ENCODE measurements at places on chromosomes 11 and 22.
A peak's percentile ranks its signal among the peaks of the same experiment; 100 is the strongest.

GRCh38 chr11:23991165-23991539, 505.7 kb upstream of the LUZP2 start:
- DNase-seq = no peak

GRCh38 chr11:118033443-118033842, 43.4 kb upstream of the TMPRSS4 start:
- DNase-seq = no peak

GRCh38 chr11:110883256-110883655, 171.0 kb upstream of the ARHGAP20 start:
- DNase-seq = no peak

DNA sequence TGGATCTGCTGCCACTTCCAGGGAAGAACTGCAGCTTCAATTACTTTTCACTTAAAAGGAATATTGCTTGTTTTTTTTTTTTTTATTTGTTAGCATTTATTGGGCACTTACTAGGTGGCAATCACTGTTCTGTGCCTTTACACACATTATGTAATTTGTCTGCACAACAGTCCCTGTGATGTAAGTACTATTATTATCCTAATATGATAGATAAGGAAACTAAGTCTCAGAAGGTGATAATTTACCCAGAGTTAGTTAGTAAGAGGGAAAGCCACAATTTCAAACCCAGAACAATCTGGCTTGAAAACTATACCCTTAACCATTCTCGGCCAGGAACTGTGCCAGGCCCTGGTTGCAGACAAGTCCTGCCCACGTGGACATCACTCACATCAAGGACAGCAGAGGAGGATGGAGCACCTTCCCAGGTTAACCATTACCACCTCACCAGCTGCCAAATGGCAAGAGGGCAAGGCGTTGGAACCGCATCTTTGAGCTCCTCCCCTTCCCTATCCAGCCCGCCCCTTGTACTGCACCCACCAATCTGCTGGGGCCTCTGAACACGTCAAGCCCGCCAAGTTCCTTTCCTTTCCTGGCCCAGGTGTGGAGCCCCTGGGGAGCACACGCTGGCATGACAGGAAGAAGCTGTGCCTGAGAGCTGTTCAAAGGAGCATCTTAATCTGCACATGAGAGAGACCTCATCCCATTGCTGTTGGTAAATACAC, 78.4 kb downstream of the NAV2 start:
- no peak for DNase-seq

DNA sequence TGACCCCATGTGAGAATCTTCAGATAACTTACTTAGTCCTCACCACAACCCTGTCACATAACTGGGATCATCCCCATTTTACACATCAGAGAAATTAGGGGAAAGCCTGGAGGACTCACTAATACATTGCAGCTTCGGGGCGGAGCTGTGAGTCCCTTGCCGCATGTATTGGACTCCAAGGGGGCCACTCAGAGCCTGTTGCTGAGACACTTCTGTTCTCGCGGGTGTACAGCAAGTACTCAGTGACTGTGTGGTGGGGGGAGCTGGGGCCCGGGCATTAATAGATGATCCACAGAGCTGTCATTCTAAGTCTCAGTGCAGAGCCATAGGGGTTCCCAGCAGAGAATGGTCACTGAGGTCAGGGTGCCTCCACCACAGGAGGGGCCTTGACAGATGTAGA, 13.5 kb downstream of the OAF start:
- no peak for DNase-seq

- no peak for DNase-seq
Measured at GRCh38 chr11:105719073-105719822, 109.4 kb downstream of the GRIA4 start.

DNA sequence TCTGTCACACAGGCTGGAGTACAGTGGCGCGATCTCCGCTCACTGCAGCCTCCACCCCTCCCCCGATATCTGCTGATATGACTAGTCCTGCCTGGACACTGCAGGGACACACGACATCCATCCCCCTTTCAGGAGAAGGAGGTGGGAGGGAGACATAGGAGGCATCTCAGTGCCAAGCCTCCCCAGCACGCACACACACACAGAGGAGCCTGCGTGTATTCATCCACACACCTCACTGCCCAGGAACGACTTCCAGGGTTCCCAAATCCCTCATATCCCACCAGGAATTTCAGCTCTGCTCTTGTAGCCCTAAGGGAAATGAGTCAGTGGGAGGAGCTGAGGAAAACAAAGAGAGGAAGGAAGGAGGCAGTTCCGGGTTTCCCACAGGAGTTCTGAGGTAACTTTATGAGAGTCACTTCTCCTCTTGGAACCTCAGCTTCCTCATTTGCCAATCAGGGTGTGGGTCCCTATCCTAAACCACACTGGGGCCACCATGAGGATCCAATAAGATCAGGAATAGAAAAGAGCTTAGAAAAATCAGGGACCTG, 37.2 kb upstream of the ACER3 start:
- DNase-seq = no peak

- DNase-seq = peak; percentile 44
Measured at GRCh38 chr11:65116370-65117205, 913 bp downstream of the ZNHIT2 start.

DNA sequence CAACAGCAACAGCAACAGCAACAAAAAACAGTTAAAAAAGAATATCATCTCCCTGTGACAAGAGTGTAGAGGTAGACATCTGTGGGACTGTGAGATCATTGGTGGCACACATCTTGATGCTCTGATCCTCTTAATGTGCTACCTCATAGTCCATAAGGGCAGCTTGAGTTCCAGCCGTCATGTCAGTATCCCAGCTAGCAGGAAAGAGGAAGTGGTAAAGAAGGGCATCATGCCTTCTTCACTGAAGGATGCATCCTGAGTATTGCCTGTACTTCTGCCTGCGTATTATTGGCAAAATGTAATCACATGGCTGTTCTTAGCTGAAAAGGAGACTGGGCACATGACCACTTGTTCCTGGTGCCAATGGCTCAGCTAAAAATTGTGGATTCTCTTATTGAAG, 314.3 kb downstream of the TBC1D22A start:
- DNase-seq = no peak

DNA sequence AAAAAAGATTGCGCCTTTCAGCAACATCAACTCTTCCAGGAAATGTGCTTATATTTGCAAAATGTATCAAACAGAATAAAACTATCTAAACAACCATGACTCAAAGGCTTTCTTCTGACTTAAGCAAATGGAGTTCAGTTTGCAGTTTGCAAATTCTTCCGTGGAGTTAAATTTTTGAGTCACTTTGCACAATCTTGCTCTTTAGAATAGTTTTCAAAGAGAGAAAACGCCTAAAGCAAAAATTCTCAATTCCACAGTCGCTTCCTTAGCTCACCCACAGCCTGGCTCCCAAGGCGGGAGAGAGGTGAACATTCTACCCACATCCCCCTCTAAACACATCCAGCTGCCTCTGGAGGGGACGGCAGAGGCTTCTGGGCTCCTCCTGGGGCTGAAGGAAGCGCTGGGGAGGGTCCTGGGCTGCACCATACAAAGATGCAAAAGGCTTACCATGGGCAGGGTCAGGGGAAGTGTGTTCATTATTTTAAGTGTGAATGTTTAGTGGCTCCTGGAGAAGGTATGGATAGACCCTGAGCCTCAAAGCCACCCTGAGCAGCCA, 1487.3 kb downstream of the TBC1D22A start:
- DNase-seq = no peak

GRCh38 chr22:43488937-43489336, 77.1 kb downstream of the MPPED1 start:
- no peak for DNase-seq

DNA sequence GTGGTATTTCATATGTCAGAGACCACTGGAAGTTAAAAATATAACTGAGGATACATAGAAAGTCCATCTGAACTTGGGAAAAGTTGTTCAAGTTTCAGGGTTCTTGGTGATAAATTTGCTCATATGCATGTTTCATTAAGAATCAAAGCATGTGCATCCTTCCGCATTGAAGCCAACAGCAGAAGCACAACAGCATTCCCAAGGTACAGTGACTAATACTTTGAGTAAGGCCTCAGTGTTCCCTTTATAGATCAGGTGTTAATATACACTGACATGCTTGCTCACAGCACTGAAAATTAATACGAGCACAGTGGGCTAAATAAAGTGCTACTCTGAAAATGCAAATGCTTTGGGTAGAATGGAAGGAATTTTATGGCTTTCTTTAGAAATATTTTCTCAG, 691.1 kb downstream of the METTL15 start:
- DNase-seq = no peak

- DNase-seq = no peak
Measured at GRCh38 chr11:76656571-76657081, 13.9 kb downstream of the LRRC32 start.

DNA sequence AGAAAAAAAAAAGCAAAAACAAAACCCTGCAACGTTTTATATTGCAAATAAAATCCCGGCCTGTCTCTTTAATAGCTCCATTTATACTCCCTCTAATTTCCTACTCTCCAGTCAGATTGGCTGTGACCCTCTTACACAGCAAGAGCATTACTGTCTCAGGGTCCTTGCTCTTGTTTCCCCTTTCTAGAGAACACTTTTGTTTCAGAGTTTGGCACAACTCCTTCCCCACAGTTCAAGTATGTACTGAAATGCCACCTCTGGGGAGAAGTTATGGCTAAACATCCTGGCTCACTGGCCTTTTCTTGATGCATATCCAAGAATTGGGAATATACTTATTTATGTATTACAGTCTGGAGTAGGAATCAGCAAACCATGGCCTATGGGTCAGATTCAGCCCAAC, 2.6 kb downstream of the CASP12 start:
- no peak for DNase-seq

DNA sequence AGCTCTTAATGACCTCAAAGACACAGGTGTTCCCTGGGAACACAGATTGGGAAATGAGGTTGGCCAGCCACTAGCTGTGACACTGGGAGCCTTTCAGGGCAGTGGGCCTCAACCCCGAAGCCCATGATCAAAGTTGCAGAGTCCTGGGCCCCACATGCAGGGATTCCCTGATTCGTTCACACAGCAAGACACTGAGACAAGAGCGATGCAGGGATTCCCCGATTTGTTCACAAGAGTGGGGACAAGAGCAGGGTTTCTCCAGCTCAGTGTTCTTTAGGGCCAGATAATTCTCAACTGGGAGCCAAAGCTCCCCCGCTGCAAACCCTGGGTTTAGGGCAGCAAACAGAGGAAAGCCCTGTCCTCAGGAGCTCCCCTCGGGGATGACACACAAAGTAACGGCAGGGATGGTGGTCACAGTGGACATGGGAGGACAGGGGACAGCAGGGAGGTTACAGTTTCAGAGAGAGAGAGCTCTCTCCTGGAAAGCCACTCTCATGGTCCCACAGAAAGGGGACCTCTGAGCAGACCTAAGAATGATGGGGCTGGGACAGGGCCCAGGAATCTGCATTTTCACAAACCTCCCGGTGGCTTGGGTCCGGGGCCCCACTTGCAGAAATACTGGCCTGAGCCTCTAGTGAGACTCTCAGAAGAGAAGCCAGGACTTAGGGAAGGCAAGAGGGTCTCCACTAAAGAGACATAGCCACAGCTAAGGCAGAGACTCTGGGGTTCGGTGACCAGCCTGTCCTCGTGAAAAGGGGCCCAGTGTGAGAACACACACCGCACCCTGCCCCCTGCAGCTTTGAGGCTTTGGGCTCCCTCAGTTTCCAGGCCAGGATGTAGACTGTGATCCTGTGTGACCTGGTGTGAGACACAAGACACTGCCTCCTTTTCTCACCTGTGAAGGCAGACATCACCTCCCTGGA, 7.4 kb upstream of the GNAZ start:
- no peak for DNase-seq

GRCh38 chr11:16860617-16861016, 122.2 kb downstream of the C11orf58 start:
- DNase-seq = no peak

- no peak for DNase-seq
Measured at GRCh38 chr11:76266286-76267100, 60.2 kb upstream of the WNT11 start.

DNA sequence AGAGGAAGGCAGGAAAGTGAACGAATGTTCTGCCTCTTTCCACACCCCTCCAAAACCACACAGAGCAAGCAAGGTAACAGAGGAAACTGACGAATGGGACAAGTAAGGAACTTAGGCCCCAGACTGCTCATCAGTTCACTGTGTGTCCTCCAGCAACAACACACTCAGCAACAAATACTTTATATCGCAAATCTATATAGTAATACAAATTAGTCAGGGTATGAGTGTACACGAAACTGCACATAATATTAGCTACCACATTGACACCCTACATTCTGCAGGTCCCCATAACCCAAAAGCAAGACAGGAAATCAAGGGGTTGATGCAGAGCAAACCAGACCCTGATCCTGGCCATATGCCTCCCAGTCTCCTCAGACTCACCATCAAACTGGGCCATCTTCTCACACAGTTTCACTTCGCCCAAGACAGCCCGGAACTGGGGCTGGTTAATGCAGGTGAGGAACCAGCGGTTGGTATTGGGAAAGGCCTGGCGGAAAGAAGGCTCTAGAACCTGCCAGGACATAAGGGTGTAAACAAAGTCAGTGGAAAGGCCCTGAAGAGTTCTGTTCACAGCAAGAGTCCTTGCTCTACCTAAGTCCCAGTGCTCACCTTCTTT, 6.6 kb downstream of the EEF1G start:
- DNase-seq = no peak

GRCh38 chr11:75342966-75343870, 8.2 kb downstream of the ARRB1 start:
- DNase-seq = no peak

DNA sequence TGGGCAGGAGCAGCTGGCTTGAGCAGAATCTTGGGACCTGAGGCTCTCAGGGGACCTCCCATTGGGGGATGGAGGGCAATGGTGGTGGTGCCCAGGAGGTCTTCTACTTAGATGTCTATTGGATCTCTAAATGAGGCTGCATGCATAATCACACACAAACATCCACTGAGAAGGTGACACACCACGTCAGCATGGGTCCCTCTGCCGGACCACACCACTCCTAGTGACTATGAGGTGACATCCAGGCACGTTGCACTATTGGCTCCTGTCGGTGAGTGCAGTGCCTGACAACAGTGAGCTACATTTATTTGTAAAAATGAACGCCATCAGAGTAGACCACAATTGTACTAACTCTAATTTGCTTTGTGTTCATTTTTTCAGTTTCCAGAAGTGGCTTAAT, 2.3 kb upstream of the APOA4 start:
- DNase-seq = no peak

- no peak for DNase-seq
Measured at GRCh38 chr11:36160091-36160490, 129.1 kb downstream of the COMMD9 start.

DNA sequence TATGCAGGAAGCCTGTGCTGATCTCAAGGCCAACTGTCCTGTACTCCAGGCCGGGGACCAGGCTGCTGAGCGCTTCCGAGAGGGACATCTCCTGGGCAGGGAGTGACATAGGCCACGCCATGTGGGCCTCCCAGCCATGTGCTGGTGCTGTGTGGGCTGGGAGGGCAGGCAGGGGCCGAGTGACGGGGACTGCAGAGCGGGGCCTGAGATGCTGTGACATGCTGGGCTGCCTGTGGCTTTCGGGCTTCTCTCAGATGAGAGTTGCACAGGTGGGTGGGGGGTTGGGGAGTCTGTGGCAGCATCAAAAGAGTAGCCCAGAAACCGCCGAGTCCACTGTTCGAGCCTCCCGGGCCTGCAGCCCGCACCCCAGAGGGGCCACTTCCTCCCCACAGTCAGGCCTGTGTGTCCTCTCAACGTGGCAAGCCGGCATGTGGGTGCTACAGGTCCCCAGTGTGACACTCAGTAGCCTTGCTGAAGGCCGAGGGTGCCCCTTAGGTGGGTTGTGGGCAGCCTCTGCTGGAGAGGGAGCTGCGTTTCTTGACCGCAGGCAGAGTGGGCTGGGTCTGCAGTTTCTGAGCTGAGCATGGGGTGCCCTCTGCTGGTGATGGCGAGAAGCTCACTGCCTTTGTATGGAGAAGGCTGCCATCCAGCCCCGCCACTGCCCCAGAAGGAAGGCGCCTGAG, 101.2 kb downstream of the BCR start:
- DNase-seq = peak; percentile 92

- no peak for DNase-seq
Measured at GRCh38 chr11:64502634-64503033, 88.4 kb upstream of the SLC22A12 start.

Data from stimulated activated effector memory CD8-positive, alpha-beta T cell treated with anti-CD3 and anti-CD28 coated beads, Interleukin-12 subunit alpha, Interleukin-12 subunit beta, amount 100 ng/mL, for 72 hours (primary cell).